ENCODE measurements at places on chromosomes 12 and 14. TPM values are rescaled to one million over a fixed set of nuclear protein-coding genes. Genes with fewer than 3 reads are reported as not detected.

DNA sequence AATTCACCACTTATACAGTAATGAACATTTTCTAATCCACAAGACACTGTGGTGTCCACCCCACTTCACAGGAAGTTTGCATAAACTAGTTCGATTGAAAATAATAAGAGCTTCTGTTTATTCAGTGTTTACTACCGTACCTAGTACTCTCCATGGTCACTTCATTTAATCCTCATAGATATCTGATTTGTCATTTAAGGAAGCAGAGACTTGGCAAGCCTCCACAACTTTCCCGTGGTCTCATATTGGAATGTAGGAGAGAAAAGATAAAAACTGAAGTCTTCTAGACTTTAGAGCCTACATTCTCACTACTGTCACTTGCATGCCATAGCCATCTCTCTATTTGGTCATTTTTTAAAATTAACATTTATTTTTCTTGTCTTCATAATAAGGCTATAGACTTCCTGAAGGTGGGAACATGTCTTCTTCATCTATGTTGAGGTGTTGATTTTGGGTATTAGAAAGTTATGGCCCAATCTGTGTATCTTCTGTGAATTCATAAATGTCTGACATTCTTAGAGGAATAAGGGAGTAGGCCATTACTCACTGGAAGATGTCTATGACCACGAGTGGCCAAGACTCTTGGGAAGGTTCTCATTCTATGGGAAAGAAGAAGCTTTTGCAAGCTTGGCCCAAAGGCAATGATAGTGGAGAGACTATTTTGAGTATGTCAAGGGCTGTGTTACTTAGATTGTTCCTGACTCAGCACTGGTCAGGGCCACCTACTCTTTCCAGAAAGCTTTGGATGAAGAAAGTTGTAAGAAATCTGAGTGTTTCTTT, 423.7 kb downstream of the LRIG3 start:
- no peak for DNase-seq

DNA sequence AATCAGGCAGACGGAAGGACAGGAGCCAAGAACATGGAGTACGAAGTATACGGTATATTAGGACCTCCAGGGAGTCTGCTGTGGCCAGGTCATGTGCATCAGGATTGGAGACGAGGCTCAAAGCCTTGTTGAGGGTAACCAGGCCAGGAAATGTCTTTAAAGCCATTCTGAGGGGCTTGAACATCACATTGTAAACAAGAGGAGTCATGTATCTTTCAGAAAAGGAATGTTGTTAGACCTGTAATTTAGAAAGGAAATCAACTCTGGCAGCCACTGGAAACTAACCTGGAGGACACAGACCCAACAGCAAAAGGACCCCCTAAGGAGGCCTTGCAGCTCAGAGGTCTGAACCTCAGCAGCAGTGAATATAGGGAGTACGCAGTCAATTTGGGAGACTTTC, 7.5 kb downstream of the MAP3K9 start:
- DNase-seq, result no peak

GRCh38 chr12:46384451-46385309, 12.1 kb upstream of the SLC38A2 start:
- DNase-seq, result no peak

Gene ALX1
- 0.06 TPM for polyA plus RNA-seq

Gene MNAT1
- polyA plus RNA-seq, result 46.7 TPM

Gene FGF6
- not detected for polyA plus RNA-seq
